GM10248 (cell line): ENCODE measurements at places on chromosomes 1 and 21.

- DNase-seq: no peak
These were observed 101.1 kb downstream of the KAZN start for GRCh38 chr1:14699620-14700019.

DNA sequence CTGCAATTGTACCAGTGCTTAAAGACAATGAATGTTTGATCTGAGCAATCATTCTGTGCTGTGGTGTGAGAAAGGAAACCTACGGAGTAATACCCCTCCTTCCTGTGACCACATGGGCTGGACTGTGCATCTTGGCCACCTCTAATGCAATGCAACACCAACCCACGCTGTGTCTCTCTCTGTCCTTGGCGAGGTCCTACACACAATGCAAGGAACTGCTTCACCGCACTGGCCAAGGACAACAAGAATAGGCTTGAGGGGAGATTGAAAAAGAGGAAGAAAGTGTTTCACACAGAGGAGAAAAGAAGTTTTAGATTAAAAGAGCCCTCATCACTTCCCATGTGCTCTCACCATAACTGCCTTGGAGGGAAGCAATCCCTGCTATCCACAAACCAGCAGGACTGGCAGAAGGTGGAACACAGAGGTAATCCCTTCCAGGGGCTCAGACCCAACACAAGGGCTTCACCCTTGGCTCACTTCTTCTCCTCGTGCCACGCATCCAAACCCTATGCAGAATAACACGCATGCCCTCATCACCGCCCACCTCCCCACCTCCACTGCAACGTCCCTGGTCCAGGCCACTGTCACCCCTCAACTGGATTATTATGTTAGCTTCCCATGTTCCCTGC is 112.5 kb upstream of the ERG start:
- no peak for DNase-seq

GRCh38 chr1:905811-906599 is 17.7 kb upstream of the SAMD11 start:
- no peak for DNase-seq

DNA sequence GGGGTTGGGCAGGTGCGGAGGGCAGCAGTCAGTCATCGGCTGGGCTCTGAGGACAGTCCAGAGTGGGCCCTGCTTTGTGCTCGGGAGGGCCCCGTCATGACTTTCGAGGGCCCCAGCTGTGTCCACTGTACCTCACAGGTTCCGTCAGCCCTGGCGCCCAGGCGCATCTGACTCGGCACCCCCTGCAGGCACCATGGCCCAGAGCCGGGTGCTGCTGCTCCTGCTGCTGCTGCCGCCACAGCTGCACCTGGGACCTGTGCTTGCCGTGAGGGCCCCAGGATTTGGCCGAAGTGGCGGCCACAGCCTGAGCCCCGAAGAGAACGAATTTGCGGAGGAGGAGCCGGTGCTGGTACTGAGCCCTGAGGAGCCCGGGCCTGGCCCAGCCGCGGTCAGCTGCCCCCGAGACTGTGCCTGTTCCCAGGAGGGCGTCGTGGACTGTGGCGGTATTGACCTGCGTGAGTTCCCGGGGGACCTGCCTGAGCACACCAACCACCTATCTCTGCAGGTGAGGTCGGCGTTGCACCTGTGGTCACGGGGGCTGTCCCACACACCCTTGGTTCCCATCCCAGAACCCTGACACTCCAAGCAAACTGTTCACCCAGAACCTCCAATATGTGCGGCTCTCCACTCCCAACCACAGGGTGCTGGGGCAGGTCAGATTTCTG is 7.8 kb downstream of the PODN start:
- DNase-seq: no peak

DNA sequence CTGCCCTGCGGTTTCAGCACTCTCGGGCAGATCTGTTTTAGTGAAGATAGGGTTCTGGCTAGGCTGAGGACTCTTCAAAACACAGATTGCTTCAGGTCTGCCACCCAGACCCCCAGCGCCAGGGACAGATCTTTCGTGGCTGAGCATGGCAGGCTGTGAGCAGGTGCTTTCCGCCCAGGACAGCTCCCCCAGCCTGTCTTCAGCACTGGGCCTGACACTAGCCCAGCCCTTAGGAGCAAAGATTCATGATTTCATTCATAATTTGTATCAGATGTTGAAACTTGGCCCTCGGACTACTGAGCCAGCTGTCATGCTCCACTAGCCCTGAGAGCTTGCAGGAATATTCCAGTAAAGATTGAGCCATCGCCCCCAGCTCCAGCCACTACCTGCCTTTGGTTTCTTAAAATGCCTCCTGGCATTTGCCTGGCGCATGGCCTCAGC is 5.9 kb downstream of the ADPRS start:
- no peak for DNase-seq

GRCh38 chr1:9326596-9326995 is 33.9 kb downstream of the SPSB1 start:
- no peak for DNase-seq

GRCh38 chr1:155884031-155884960 is 24.9 kb downstream of the SYT11 start:
- DNase-seq: no peak

GRCh38 chr1:83559129-83559840 is 439.6 kb downstream of the TTLL7 start:
- DNase-seq: peak; percentile 11
